Fibroblast of lung (primary cell): ENCODE measurements at places on chromosomes 3 and 15. TPM values are rescaled to one million over a fixed set of nuclear protein-coding genes. Genes with fewer than 3 reads are reported as not detected.

The CCDC54 gene
- not detected in 2 replicates for total RNA-seq

- no peak for DNase-seq
Measured at GRCh38 chr15:64247535-64247905, 84.7 kb upstream of the PPIB start.

GRCh38 chr3:98754483-98754882, 8.7 kb upstream of the ST3GAL6 start:
- no peak for DNase-seq

GRCh38 chr3:105835606-105836005, 33.2 kb downstream of the CBLB start:
- DNase-seq = no peak

- no peak for DNase-seq
Measured at GRCh38 chr3:28673446-28673845, 324.8 kb upstream of the AZI2 start.

DNA sequence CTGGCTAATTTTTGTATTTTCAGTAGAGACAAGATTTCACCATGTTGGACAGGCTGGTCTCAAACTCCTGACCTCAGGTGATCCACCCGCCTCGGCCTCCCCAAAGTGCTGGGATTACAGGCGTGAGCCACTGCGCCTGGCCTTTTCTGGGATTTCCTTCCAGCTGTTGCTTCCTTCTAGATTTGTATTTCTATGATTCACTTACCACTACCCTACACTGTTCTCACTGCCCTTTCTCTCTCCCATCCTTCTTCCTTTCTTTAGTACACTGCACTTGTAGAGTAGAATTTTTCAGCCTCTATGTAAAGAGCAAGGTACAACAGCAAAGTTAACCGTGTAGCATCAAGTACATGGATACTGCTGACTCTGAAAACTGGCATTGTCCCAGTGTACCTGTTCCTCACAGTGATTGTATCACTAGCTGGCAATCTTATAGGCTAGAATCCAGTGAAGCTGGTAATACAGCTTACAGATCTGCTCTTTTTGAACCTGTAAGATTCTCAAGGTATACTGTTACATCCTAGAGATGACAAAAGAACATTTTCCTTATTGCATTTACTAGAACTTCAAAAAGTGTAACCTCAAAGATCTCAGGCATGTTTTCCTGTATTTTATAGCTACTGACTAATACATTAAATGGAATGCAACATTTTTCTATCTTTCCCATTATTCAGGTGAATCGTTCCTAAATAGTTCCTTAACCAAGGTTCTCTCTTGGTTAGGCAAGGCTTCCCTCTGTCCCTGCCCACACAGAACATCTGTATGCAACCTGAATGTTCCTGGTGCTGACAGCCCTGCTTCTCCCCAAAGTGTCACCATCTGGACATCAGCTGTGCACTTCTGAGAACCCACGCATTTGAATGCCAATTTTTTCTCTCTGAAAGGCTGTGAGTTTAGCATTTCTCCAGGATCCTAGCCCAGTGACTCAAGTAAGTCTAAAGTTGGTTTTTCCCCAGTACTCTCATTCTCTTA, 74.1 kb upstream of the RAP2B start:
- DNase-seq = peak; percentile 85

The FETUB gene
- not detected in 2 replicates for total RNA-seq

The CRTC3 gene
- total RNA-seq = 12.3 and 18.3 TPM in 2 replicates

GRCh38 chr15:76460871-76461270, 124.3 kb downstream of the ISL2 start:
- DNase-seq = peak; percentile 4

DNA sequence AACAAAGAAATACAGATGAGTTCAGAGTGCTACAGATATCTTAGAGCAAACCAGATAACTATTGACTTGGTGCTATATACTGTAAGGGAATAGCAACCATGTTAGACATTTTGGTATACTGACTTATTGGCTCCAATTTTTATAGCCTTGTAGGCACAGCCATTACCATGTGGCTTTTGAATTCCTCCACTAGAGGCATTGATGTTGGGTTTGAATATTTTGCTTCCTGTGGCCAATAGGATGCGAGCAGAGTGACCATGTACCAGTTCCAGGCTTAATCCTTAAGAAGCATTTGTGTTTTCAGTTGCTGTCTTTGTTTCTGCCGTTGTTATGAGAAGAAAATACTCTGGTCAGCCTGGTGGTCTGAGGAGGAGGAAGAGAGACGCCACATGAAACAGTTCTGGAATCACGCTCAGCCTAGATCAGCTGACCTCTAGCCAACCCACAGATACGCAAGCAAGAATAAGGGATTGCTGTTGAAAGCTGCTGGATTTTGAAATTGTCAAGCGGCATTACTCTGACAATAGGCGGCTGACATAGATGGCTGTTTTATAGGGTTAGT, 109.4 kb upstream of the TNIK start:
- no peak for DNase-seq

- no peak for DNase-seq
Measured at GRCh38 chr15:77904436-77904821, 173.1 kb downstream of the TBC1D2B start.

The SH2D7 gene
- not detected in 2 replicates for total RNA-seq

DNA sequence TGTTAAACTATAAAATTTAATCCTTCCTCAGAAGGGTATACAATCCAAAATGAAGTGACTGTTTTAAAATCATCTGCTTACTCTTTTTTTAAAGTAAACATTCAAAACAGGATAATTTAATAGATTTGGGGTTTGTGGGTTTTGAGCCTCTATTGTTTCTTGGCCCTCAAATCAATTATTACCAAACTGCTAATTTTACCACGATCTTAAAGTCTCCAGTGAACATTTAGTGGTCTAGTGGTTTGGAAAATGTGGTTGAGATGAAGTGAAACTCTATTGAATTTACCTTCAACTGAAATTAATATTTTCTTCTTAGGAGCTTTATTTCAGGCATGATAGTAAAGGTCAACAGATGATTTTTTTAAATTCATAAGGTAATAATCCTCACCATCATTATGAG, 11.2 kb upstream of the ATP11B start:
- DNase-seq = no peak
